IPS DF 6.9 (cell line): ENCODE measurements at places on chromosomes 7 and 10.

DNA sequence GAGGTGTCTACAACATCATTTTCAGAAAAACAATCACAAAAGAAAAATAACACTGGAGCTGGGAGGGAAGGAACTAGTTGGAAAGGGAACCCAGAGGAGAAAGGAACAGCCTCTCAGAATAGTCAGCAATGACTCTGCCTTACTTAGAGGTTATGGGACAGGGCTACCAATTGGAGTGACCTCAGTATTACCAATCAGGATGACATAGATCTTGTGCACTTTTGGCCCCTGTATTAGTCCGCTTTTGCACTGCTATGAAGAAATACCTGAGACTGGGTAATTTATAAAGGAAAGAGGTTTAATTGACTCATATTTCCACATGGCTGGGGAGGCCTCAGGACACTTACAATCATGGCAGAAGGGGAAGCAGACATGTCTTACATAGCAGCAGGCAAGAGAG lies 99.7 kb upstream of the SDK1 start:
- DNase-seq = no peak

- no peak for DNase-seq
These were observed 4.2 kb downstream of the NRBF2 start for GRCh38 chr10:63137306-63137705.

DNA sequence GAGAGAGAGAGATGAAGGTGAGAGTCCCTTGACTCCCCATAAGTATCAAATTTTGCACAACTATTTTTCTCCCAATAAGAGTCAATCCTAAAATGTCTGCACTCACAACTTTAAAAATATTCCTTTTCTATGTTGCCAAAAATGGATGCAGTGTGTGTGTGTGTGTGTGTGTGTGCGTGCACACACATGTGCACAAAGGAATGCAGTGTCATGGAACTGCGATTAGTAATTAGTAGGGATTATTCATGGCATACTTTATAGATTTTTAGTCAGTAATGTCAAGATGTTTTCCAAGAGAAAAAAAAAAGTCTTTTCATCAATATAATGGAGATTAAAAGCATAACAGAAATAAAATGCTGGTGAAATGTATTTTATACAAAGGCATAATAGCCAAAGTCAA lies 179.1 kb upstream of the LRRTM3 start:
- no peak for DNase-seq

- DNase-seq = no peak
These were observed 34.7 kb downstream of the DDIT4 start for GRCh38 chr10:72308320-72308987.

DNA sequence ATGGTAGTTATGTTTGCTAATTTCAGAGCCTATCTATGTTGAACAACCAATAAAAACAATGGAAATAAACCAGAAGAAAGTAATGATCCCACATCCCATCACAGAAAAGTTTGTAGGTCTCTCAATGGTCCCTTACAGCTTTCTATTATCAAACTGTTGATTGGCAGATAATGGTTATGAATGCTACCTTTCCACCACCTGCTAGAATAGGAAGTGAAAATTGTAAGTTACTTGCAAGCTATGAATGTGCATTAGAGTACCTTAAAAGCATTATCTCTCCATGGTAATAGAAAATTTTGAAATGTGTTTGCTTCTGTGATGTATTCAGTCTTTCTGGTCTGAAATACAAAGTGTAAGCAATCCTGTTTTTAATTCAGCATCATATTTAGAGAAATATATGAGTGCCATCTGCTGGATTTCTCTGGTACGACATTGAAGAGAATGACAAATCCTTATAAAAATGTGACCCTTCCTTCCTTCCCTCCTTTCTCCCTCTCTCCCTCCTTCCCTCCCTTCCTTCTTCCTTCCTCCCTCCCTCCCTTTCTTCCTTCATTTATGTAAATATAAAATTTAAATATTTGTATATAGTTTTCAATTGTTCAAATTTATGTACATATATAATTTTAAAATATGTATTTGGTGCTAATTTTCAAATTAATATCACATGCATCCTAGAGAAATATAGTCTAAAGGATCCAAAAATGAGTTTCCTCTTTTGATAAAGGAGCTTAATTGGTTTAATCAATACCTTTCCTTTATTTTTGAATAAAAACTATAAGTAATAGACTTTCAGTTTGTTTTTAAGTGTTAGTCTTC lies 41.4 kb upstream of the PNLIPRP3 start:
- DNase-seq = no peak

DNA sequence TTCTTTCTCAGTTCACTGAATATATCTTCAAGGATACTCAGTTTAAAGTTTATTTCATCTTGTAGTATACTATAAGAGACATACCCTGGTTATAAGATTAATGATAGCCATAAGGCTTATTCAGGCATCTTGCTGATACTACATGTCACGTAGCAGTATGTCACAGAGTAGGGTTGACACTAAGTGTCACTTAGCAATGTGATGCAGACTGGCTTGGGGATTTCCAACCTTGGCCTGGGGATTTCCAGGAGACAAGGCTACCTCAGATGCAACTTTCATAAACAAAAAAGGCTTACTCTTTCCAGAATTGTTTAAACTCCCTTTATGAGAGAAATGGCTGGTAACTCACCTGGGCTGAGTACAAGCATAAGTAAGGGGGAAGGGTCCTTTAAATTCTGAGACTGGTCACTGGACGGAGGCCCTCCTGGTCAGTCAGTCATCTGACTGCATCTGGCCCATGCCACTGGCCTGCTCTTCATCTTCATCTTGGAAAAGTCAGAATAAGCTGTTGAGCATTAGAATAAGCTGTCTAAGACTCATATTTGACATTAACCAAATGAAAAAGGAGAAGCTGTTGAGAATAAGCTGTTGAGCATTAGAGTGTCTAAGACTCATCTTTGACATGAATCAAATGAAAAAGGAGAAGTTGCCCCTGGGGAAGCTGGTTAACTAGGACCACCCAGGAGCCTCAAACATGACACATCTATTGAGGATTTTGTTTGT lies 9.5 kb downstream of the SLC13A1 start:
- no peak for DNase-seq

- peak; percentile 5 for DNase-seq
These were observed 32.0 kb upstream of the ABCB4 start for GRCh38 chr7:87507446-87507845.

GRCh38 chr10:88157981-88158465 lies 294.6 kb downstream of the PTEN start:
- no peak for DNase-seq

- DNase-seq = no peak
These were observed 359.3 kb downstream of the PCLO start for GRCh38 chr7:82803411-82803810.
